GM19239 (cell line): ENCODE measurements at places on chromosomes 4 and X.
A peak's percentile ranks its signal among the peaks of the same experiment; 100 is the strongest.

GRCh38 chr4:136505020-136505419, 1027.3 kb downstream of the PCDH18 start:
- DNase-seq: no peak

DNA sequence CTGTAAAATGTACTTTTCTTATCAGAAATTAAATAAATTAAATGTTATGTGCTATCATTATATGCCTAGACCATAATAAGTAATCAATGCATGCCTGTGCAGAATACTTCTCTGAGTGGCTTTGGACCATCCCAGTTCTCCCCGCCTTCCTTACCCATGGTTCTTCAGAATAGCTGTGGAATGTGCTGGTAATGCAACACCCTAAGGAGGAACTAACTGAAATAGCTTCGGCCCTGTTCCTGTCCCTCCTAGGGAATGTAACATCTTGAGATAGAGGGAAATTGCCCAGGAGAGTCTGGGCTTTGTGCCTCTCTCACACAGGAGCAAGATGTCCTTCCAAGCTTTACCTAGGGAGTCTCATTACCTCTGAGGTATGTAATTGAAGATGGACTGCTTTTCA, 693.6 kb upstream of the HS3ST1 start:
- DNase-seq: no peak

- DNase-seq: no peak
These were observed 114.5 kb upstream of the SLIT2 start for GRCh38 chr4:20137176-20137575.

- DNase-seq: no peak
These were observed 9.0 kb upstream of the DRP2 start for GRCh38 chrX:101210630-101211029.

- DNase-seq: no peak
These were observed 34.7 kb downstream of the SLC25A5 start for GRCh38 chrX:119502727-119503483.

GRCh38 chrX:115958687-115959359, 211.7 kb upstream of the AGTR2 start:
- DNase-seq: no peak

- DNase-seq: no peak
These were observed 12.3 kb upstream of the DDX53 start for GRCh38 chrX:22987452-22987851.

DNA sequence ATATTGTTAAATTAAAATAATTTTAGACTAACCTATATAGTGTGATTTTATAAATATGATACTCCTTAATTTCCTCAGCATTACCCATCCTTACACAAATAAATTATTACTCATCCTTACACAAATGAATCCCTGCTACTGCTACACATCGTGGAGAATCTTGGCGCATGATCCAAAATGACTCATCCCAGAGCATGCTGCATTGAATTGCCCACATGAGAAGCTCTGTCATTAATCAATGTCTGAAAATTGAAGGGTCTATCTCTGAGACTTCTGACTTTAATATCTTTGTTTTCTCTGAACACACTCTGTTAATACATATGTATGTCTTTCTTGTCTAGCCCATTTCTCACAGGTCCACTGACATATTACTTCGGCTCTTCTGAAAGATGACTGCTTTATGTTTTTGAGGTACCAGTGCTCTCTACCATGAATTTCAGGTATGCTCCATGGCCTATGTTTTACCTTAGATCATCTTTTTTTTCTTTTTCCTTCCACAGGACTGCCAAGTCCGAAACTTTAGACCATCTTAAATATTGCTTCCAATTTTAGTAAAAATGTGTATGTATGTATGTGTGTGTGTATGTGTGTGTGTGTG, 15.7 kb upstream of the DUSP21 start:
- DNase-seq: no peak

DNA sequence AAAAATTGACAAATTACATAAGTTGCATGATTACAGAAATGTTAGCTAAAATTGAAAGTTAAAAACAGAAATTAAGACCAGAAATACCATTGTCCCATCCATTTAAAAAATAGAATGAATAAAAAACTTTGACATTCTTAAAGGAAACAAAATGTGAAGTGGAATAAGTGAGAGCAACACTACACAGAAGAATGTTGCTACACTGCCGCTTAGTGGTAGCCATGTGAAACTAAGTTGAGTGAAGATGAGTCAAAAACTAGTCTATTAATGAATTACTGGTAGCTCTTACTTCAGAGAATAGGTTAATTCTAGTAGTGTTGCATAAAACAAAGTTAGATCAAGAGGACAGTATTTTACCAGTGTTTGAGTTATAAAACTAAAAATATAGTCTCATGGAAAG, 571.0 kb upstream of the KLHL4 start:
- no peak for DNase-seq

DNA sequence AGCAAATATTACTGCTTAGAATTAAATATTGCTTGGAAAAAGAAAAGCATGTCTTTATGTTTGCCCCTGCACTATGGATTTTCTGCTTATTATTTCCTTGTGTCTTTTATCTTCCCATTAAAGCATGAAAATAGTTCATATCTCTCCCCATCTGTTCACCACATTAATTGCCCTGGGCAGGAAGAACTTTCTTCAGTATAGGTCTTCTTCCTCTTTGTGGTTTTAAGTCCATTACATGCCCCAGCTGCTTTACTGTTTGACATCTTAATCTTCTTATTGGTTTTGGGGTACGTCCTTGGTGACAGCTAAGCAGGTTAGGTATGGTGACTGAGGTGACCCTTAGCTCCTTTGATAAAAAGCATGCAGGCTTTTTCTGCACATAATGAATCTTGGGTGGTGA, 157.3 kb downstream of the AASDH start:
- no peak for DNase-seq

DNA sequence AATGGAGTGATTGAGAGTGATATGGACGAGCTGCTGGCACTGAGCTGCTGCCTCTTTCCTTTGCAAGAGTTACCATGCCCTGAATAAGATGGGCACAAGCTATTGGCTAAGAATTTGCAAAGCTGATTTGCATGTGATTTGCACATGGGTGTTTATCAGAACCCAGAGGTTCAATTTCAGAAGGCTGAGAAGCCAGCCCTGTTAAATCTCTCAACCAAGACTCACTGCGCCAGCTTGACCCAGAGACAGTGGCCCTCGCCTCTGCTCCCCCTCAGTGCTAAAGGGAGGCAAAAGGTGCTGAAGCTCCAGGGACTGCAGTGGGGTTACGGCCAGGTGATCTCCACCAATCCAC, 701 bp downstream of the ARHGAP4 start:
- no peak for DNase-seq

DNA sequence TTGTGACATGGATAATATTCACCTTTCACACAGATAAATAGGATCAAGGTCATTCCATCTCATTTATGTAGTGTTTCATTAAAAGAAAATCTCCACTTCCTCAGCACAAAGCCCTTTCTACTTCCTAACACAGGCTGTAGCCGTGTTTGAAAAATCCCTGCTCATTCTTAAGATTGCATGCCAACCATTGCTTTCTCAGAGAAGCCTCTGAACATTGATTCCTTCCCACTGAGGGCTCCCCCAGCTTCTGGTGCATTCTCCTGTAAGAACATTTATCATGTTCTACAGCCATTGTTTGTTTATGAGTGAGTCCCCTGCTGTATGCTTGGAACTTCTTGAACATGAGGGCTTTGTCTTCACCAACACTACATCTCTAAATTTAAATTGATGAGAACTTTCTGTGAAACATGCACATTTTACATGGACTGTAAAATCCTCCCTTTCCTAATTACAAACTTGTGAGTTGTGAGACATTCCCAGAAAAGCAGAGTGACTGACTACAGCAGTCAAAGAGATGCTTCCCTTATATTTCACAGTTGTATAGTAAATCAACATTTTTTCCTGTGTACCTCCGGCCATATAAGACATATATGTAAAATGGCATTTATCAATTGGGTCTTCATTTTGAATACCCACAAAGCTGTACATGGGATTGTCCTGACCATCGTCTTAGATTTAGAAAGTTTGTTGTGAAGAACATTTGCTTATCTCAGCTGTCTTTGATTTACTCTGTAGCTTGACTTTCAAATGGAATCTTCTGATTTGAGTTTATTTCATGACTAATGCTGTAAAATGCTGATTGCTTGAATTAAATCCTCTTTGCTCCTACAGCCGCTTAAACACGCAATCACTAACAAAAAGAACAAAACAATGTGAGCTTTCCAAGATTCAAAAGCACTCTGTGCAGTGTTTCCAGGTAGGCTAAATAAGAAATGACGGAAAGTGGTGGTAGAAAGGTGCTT, 600.5 kb upstream of the SLIT2 start:
- no peak for DNase-seq

DNA sequence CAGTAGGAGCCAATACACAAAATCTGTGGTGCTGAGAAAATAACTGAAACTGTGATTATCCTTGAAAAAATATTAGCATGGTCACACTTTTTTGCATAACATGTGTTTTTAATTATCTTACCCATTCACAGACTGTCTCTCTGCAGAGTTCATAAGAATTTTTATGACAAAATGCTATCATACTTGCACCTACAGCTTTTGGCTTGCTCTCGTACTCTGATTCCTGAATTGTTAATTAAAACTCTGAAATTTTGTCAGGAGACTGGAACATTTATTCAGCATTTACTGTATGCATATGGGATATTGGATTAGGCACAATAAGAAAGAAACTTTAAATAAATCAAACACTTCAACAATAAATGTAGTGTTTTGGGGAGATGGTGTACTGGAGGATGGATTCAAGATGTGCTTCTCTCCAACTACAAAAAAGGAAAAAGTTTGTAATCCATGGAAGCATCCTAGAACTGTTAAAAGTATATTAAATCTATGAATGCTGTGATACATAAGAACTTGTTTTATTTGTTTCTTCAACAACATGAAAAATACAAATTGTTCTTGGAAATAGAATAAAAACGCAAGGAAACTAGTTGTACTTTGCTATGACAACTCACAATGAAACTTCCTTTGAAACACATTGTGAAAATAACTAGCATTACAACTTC, 260.5 kb downstream of the SPATA18 start:
- DNase-seq: no peak

DNA sequence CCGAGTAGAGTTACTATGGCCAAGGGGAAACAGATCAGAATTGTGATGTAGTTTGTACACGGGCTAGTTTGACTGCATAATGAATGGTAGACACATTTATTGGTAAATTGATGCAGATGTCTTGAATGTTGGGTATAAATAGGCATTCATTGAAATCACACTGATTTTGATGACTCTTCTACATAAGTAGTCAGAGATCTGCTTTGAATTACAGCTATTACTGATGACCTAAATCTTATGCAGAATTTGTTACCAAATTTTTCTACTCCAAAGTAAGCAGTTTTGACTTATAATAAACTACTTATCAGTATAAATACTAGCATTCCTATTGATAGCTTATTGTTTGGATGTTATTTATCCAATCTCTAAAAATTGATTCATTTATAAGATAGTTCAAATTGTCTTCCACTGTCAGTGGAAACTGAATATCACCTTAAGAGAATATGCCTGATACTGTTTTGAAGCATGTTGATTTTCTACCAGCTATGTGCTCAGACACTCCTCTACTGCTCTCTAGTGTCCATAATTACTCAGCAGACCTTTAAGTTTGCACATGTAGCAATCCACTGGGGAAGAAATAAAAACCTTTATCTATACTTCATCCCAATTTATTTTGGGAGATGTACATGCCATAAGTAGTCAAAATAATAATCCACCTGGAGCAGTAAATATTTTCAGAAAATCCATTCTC, 120.3 kb downstream of the RASL11B start:
- no peak for DNase-seq

- DNase-seq: no peak
These were observed 107.9 kb upstream of the FAT1 start for GRCh38 chr4:186831574-186831973.

DNA sequence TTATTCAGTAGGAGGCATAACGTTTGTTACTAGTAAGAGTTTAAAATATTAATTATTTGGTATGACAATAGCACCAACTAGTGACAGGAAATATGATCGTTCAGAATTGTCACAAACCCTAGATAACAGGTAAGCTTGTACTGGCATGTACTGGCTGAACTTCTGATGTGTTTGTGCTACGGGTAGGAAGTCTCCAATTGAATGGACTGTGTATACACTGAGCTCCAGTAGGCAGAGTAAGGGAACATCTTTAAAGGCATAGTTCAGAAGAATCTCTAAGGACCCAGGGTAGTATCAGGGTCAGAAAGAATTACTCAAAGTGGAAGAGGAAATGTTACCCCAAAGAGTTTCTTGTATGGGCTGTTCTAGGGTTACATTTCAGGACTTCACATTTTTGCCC, 230.4 kb downstream of the EDA2R start:
- DNase-seq: no peak

GRCh38 chr4:54091637-54092404, 8.1 kb upstream of the GSX2 start:
- DNase-seq: no peak

DNA sequence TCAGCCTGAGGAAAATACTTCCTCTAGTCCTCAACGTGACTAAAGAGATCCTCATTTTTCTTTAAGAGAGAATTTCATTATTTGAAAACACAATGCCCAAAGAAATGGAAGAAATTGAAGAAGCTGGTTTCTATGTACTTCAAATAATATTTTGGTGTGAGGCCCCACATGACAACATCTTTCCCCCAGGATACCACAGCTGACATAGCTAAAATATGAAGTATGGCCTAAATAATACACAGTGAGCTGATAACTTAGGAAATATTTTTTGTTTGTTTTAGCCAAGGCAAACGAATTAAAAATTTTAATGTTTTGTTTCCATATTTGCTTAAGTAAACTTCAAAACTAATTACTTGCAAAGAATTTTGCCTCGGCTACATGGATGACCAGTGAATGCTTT, 149.2 kb downstream of the CBR4 start:
- no peak for DNase-seq

GRCh38 chr4:108849611-108850168, 86.8 kb upstream of the ETNPPL start:
- DNase-seq: peak; percentile 12

DNA sequence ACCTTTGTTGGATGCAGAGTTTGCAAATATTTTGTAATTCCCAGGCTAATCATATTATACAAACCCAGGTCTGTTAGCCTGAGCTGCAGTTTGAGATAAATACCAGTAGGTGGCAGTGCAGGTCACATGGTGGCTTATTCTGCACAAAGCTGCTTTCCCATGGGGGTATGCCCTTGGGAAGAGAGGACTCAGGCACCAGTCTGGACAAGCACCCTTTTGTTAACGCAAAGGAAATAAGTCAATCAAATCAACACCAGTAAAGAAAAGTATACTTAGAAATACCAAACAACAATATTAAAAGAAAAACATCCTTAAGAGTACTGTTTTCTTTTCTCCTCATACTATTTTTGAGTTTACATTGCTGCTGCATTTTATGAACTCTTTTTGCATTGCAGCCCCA, 389.0 kb upstream of the ZFP42 start:
- peak; percentile 1 for DNase-seq

- no peak for DNase-seq
These were observed 71.2 kb downstream of the MSX1 start for GRCh38 chr4:4930677-4931076.

DNA sequence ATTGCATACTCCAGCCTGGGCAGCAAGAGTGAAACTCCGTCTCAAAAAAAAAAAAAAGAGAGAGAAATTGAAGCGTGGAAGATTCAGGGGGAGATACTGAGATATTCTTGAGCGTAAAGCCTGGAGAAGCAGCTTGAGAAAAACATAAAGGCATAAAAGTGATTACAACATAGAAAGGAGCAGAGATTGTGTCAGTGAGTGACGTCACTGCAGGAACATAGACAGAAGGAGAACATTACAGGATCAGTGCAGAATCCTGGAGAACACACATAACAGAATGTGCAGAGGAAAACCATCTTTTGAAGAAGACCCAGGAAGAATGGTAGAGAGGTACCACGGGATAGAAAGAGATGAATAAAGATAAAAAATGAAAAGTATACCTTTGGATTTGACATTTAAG, 147.0 kb downstream of the APBB2 start:
- no peak for DNase-seq

- DNase-seq: no peak
These were observed 631.6 kb downstream of the PCDH18 start for GRCh38 chr4:136900696-136901095.
